ENCODE measurements at places on chromosomes 12 and 14.

DNA sequence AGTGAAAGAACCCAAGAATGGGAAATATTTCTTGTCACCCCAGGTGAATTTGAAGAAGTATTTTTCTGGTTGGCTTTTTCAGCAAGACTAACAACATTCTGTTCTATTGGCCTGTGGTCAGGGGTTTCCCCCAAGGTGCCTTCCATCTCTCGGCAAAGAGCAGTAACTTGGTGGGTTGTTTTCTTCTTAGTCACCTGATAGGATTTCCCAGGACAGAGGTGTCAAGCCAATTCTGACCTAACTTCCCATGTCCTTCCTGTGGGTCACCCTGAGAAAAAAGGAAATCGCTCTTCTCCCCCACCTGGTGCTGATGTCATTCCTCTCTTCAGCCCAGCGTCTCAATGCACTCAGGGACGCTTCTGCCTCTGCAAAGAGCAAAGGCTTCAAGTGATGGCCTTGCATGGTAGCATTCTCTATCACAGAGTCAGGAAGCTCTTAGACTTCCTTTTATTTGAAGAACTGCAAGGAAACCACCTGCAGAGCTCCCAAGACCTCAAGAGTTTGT, 16.1 kb upstream of the IFNG start:
- no peak for DNase-seq

- no peak for DNase-seq
Measured at GRCh38 chr12:23536293-23536692, 413.2 kb downstream of the SOX5 start.

DNA sequence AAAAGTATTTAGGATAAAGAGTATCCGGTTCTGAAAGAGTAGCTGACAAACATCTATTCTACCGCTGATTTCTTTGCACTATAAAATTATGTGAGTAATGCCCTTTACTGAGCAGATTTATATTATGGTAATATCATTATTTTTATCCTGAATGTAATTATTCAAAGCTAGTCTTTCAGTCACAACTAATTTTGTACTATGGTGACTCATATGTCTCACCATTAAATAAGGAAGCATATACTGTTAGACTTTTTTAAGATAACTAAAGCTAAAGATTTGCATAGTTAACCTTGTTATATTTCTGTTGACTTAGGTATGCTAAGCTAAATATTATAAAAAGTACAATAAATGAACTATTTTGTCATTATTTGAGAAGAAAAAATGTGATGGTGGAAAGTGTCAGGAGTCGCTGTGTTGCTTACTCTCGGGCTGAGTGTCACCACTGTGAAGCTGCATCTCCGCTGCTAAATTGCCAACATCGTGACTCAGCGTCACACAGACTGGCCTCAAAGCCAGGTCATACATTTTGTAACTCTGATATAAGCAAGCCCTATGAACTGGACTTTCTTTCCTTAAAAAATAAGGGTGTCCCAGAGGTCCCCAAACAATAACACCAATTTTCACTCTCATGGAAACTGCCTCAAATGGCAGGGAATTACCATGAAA, 69.1 kb upstream of the SSTR1 start:
- no peak for DNase-seq

DNA sequence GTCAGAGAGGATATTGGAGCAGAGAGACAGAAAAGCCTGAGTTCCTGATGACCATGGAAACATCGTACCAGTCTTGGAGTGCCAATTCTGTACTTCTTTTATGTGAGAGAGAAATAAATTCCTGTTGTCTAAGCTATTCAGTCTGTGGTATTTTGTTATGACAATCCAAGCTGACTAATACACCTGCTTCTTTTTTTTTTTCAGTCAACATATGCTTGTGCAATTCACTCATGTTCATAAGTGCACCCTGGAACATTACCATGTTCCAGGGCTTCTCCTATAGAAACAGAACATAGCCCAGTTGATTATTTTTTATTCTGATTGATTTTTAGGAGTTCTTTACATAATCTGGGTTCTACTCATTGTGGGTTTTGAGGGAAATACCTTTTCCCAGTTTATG, 1.7 kb upstream of the CHPT1 start:
- no peak for DNase-seq

- no peak for DNase-seq
Measured at GRCh38 chr12:41055875-41056577, 132.1 kb upstream of the PDZRN4 start.

- DNase-seq = no peak
Measured at GRCh38 chr12:16857456-16857923, 251.5 kb upstream of the LMO3 start.

DNA sequence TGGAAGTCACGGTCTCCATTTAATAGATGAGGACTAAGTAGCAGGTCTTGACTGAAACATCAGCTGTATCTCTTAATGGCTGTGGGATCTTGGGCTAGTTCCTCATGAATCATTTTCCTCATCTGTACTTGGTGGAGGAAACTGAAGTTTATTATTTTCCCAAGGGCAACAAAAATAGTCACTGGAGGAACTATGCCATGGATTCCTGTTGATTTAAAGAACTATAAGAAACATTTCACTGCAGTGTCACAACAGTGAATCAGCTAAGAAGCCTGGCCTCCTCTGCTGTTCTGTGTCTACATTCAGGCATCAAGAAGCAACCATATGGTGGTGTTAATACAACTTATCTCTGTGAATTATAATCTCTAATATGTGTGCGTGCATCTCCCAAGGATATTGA, 200.5 kb downstream of the STXBP6 start:
- DNase-seq = no peak

GRCh38 chr14:103286460-103286859, 47.6 kb upstream of the EIF5 start:
- no peak for DNase-seq

DNA sequence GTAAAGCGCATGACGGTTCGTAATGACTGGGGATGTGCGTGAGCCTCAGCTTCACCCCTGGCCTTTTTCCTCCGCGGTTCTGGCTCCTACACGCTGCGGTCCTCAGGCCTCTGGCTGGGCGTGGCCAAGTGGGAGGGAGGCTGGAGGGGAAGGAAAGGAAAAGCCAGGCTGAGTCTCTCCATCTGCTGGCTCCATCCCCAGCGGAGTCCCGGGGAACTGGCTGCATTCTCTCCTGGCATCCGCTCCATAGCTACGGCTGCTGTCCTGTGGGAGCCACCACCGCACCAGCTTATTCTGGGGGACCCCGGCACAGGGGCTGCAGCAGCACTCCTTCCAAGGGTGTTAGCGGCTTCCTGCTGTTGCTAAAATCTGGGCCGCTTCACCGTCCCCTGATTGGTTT, 68.2 kb upstream of the SLC24A4 start:
- peak; percentile 52 for DNase-seq

DNA sequence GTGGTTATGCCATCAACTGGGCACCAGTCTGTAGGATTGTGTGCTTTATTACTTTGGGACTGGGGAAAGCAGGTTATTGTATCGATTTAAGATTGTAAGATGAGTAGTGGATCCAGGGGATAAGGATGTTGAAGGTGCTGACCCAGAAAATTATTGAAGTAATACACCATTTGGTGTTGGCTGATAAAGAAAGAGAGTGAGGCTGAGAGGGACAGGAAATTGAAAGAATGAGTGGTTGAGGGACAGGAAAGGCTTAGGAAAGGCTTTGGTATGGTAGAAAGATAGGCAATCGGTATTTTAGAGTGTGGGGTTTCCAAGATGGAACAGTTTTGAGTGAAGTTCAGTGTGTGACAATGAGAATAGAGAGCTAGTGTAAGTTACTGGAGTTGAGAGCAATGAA, 12.3 kb downstream of the PPHLN1 start:
- no peak for DNase-seq

DNA sequence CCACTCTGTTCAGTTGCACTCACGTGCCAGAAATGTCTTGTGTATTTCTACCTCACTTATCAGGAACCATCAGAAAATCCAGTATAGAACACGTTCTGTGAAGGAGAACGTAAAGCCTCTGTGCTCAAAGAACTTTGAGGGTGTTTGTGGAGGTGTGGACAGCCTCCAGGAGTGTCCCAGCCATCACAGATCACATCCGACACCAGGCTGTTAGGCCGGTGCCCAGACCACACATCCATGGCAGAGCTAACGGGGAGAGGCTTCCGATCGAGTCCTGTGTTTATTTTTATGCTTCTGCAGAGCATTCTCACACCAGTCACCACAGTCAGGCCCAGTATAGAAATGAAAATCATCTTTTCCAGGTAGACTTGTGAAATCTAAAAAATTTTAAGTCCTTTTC, 53.6 kb downstream of the TPCN1 start:
- no peak for DNase-seq

DNA sequence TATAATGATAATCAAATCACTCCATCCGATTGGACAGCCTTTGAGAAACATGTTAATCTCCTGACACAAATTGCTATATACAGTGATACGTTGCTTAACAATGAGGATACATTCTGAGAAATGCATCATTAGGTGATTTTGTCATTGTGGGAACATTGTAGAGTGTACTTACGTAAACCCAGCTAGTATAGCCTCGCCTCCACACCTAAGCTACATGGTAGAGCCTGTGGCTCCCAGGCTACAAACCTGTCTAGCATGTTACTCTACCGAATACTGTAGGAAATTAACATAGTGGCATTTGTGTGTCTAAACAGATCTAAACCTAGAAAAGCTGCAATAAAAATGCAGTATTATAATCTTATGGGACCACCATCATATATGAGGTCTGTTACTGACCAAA, 128.6 kb upstream of the PWP1 start:
- no peak for DNase-seq

GRCh38 chr14:102779574-102780315, 2.5 kb downstream of the TRAF3 start:
- no peak for DNase-seq

- no peak for DNase-seq
Measured at GRCh38 chr14:48430805-48431204, 755.4 kb upstream of the MDGA2 start.

GRCh38 chr12:23851602-23852001, 97.9 kb downstream of the SOX5 start:
- no peak for DNase-seq

DNA sequence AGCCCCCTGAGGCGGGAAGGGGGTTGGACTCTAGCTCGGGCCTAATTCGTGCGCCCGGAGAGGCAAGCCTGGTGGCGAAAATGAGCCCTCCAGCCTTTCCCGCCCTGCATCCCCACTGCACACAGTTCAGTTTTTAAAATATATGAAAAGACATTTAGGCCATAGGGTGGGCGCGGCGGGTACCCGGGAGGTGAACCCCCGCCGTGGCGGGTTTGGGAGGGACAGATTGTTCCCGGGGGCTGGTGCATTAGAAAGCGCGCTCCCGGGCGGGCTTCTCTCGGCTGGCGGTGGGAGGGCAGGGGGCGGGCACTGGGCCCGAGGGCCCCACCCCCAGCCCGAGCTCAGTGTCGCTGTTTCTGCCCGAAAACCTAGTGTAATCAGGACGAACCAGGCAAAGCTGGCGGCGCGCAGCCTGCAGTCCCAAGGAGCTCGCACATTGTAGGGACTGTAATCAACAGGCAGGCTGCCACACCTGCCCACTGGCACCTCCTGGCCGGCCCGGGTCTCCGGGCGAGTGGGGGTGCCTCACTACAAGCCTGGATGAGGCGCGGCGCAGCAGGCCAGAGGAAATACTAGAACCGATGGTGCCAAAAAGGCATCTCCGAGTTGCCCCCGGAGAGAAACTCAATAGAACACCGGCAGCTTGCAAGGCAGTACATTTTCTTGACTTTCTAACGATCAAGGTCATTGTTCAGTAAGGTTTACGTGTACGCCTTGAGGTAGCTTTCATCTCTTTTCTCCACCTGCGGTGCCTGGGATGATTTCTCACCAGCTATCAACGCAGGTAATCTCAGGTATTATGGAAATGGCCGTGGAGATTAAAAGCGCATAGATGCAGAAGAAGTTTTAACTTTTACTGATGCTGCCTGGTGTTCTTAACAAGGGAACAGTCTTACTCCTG, 764 bp upstream of the SPTB start:
- peak; percentile 74 for DNase-seq

GRCh38 chr14:75539561-75540478, 17.6 kb downstream of the BATF start:
- DNase-seq = no peak

DNA sequence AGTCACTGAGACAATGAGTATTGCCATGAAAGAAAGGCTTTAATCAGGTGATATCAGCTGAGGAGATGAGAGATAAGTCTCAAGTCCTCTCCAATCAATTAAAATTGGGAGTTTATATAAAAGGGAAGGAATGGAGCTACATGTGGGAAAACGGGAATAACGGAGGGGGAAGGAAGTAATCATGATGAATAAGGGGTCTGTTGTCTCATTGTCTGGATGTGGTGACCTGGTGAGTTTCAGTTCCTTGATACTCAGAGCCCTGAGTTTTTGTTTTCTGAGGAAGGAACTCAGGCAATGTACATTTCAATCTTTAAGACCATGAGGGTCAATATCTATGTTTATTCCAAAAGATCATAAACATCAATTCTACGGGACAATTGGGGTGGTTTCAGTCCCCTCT, 198.8 kb downstream of the KITLG start:
- no peak for DNase-seq

DNA sequence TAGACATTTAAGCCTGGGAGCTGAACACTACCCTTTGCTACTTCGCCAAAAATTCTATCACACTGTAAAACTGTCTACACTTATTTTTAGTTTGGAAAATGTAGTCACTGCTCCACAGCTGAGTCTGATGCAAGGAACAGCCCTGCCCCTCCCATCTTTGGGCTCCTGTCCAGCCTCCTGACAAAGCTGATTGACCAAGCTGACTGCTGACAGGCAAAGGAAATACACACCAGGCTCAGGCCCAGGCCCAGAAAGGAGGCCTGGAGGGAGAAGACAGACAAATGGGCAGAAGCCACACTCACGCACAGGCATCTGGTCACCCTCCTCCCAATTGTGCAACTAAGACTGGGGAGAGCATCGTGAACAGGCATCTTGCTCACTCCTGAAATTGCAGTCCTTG, 55.3 kb downstream of the ISCA2 start:
- no peak for DNase-seq

GRCh38 chr14:72783741-72784140, 110.2 kb downstream of the DPF3 start:
- no peak for DNase-seq
